ENCODE measurements at places on chromosomes 12 and 14.
A peak's percentile ranks its signal among the peaks of the same experiment; 100 is the strongest.

DNA sequence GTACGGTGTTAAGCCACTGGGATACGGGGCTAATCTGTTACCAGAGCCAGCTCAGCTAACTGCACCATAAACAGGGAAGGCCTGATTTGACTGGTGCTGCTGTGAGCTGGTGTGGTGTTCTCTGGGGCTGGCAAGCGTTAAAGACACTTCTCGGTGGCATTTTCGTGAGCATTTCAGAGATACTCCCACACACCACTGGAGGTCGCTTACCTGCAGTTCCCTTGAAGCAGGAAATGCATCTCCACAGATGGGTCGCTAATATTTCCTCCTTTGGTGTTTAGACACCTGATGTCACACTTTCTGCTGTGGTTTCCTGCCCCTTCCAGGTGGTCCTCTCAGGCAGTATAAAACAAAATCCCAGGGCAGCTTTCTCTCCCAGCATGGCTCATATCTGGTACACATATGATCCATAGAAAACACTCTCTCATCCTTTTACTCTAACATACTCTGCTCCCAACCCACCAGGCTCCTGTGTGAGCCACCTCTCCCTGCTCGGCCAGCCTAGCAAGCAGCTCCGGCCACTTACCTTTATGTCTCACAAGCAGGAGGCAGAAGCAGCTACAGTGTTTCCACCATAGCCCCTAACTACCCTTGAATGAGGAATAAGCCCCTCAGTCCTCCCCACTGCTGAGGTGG is 129.9 kb upstream of the GRIN2B start:
- no peak for DNase-seq

DNA sequence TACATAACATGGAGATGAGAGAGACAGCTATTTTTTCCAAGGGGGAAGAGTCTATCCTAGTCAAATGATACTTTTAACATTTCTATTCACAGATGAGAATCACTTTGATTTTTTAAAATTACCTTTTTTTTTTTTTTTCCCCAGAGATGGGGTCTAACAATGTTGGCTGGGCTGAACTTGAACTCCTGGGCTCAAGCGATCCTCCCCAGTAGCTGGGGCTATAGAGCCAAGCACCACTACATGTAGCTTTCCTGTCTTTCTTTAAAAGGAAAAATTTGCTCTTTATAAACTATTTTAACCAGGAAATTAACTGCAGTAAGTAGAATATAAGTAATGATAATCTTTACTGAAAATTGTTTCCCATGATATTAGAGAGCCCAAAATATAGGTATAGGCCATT is 3.3 kb downstream of the PRICKLE1 start:
- DNase-seq, result no peak

DNA sequence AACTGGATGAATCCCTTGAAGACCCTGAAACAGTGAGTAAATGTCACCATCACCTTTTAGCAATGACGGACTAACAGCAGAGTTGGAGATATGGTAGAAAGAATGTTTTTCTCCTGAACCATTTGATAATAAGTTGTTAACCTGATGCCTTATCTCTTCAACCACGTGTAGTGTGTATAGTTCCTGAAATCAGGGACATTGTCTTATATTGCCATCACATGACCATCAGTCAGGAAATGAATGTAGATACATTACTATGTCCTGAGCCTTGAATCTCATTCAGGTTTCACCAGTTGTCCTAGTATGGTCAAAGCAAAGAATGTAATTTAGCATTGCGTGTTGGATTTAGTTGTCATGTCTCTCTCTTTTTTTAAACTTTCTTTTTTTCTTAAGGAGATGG is 15.7 kb downstream of the ATP6V0A2 start:
- DNase-seq, result no peak

GRCh38 chr12:131101703-131102492 is 148.2 kb downstream of the ADGRD1 start:
- no peak for DNase-seq

DNA sequence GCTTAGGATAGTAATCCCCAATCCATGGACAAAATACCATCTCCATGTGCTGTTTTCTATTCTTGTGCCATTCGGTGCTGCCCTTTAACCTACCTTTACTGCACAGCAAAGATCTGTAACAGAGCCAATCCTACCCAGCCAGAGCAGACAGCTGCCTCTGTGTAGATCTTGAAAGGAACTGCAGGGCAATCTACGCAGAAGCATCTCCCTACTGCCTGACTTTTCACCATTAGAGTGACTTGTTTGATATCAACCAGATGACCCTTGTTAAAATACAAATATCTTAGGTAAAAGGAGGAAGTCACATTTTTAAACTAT is 33.9 kb upstream of the PPM1A start:
- DNase-seq, result no peak

DNA sequence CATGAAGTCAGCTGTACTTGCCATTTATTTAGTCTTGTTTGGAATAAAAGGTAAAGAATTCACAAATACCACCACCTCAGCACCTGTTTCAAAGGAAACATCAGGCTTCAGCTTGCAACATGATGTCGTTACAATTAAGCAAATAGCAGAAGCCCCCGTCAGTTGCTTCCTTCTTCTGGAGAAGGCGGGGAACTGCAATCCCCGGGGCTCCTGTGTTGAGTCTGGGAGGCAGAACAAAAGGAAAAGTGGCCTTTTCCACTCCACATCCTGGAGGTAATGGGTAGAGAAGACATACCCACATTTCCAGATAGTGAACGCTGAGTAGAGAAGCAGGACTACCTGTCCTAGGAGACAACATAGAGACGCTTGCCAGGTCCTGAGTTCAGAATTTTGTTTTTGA is 92.8 kb downstream of the DNAH10 start:
- DNase-seq, result no peak

DNA sequence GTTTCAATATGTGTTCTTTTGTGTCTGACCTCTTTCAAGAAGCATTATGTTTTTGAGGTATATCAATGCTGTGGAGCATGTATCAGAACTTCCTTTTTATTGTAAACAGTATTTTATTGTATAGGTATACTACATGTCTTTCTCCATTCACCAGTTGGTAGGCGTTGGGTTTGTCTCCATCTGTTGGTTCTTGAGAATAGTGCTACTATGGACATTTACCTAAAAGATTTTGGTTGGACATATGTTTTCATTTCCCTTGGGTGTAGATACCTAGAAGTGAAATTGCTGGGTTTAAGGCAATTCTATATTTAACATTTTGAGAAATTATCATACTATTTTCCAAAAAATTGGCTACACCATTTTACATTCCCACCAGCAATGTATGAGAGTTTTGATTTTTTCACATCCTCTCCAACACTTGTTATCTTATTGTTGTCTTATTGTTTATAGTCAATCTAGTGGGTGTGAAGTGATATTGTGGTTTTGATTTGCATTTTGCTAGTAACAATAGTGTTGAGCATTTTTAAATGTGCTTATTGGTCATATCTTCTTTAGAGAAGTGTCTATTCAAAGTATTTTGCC is 409.2 kb downstream of the IPO8 start:
- peak; percentile 2 for DNase-seq

- DNase-seq, result no peak
Observed at GRCh38 chr14:106318700-106319099, 792.3 kb downstream of the TMEM121 start.

GRCh38 chr14:68805414-68805813 is 12.5 kb upstream of the ZFP36L1 start:
- no peak for DNase-seq

DNA sequence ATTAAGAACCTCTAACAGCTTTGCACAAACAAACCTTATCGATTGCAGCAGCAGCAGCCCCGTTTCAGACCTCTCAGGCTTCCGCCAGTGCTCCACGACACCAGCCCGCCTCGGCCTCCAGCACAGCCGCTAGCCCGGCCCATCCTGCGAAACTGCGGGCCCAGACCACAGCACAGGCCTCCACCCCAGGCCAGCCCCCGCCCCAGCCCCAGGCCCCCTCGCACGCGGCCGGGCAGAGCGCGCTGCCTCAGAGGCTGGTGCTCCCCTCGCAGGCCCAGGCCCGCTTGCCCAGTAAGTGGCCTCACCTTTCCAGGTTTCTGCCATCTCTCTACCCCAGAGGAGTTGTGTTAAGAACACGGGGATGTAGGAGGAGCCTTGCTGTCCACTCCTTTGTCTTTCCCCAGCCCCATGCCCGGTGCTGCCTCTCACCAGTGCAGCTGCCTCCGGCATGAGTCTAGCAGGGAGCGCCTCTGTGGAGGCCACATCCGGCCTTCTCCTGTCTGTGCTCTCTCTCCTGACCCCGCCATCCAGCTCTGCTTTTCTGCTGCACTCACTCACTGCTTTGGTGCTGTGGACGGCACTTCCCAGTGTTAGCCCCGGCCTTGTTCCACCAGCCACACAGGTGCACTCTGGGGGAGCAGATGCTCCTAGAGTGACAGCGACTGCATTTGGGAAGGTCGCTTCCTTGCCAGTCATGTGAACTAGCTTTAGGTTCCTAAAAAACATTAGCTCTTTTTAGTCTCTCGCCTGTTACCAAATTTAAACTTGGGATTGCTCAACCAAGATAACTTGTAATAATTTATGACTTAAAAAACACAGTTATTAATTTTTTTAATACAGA is 71.5 kb downstream of the EP400 start:
- no peak for DNase-seq

- DNase-seq, result no peak
Observed at GRCh38 chr14:92487513-92488133, 26.0 kb upstream of the RIN3 start.

- DNase-seq, result no peak
Observed at GRCh38 chr12:81369175-81369574, 291.3 kb downstream of the ACSS3 start.

DNA sequence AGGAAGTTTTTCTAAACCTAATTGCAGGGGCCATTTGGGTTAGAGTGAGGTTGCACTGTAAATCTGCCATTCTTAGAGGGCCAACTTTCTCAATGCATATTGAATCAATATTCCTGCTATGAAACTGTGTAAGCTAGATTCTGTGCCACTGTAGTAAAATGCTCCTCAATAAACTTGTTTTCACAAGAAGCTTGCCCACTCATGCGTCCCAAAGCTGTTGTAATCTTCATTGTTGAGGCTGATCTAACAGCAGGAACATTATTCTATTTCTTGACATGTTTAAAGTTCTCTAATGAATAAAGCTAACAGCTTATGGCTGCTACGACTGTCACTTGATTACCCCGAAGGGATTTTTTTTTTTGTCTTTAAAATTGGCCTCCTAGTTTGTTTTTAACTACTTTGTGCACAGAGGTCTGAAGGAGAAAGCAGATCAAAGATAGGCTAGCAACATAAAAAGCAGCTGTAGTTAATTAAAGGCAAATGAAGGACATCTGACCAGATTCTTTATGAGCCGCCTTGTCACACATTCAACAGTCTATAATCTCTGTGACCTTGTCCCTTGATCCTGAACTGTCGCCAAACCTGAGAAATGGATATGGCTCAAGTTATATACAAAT is 243.7 kb downstream of the PAX9 start:
- no peak for DNase-seq

DNA sequence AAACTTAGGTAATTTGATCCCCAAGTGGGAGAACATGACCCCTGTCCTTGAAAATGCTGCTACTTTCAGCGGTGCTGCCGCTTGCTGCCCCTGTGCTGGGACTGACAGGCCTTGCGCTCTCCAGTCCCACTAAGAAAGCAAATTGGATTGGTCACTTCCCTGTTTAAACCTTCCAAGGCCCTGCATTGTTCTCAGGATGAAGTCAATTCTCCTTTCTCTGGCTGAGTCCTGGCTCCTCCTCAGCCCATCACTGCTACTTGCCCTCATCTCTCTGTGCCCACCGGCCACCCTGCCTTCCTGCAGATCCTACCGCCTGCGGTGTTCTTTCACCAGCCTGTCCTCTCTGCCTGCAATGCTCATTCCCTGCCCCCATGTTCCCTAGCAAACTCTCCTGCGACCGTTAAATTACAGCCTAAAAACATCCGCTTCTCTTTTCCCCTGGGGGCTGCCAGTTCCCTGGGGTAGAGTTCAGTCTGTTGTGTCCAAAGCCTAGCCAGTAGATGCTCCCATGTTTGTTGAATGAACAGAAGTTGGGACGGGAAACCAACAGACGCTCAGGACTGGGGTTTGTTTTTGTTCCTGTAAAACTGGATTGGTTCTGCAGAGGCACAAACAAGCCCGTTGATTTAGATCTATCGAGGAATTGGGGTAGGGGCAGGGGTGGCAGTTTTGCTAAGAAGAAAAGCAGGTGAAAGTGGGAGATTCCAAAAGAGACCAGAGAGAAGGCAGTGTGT is 127.3 kb upstream of the HIF1A start:
- DNase-seq, result no peak

- DNase-seq, result no peak
Observed at GRCh38 chr12:6921996-6922946, 5.5 kb upstream of the ATN1 start.

DNA sequence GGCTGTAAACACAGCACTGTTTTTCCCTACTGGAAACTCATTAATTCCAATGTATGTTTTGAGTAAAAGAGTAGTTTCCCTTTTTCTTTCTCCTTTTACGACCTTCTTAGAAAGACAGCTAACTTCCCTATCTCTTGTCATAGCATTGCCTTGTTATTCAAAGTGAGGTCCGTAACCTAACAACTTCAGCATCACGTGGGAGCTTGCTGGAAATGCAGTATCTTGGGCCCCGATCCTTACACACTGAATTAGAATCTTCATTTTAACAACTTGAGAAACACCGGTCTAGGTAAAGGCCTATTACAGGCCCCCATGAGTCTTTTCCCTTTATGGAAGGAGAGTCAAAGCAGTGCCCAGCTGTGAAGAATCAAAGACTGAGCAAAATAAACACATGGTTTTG is 230.7 kb upstream of the PRKD1 start:
- no peak for DNase-seq

DNA sequence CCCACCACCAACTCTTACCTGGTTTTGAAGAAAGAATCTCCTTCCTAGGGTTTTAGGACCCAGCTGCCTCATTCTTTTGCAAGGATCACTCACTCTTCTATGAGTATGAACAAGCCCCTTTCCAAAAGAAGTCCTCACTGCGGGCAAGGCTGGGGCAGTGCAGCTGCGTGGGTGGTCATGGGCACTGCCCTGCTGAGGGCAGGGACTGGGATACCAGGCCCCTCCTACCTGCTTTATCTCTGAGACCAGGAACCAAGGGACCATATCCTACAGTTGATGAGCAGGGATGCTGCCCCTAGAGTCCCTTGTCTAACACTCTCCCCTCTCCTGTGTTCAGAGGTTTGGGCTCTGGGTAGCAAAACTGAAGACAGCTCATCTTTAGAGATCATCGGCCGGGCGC is 20.5 kb downstream of the HPD start:
- no peak for DNase-seq

GRCh38 chr14:73741386-73741875 is 27.2 kb upstream of the PNMA1 start:
- DNase-seq, result peak; percentile 83

DNA sequence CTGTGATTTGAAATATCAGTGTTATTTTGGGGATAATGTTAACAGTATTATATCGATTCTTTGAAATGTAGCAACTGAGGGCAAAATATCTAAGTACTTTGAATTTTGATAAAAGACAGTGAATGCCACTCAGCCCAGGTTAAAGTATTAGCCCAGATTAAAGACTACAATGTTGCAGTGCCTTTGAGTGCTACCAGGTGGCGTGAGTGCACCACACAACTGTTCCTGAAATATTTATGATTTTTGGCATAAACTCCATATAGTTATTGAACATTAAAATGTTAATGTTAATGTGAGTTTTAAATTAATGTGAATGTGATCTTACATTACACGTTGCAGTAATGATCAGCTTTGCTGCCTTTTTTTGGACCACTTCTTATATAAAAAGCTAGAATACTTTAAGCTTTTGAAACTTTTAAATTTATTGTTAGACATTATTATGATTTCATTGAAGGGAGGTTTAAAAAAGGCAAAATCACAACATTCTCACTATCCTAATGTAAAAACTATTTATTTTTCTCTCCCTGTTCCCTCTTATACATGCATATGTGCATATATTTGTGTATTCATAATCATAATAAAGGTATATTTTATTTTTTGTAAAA is 22.5 kb downstream of the MRPS35 start:
- no peak for DNase-seq
